Stimulated activated CD8-positive, alpha-beta memory T cell treated with anti-CD3 and anti-CD28 coated beads, Interleukin-2, amount 100 ng/mL, for 1 hour (primary cell): ENCODE measurements at places on chromosomes 1 and 21.

- no peak for DNase-seq
Observed at GRCh38 chr1:26268290-26269197, 11.3 kb upstream of the SH3BGRL3 start.

DNA sequence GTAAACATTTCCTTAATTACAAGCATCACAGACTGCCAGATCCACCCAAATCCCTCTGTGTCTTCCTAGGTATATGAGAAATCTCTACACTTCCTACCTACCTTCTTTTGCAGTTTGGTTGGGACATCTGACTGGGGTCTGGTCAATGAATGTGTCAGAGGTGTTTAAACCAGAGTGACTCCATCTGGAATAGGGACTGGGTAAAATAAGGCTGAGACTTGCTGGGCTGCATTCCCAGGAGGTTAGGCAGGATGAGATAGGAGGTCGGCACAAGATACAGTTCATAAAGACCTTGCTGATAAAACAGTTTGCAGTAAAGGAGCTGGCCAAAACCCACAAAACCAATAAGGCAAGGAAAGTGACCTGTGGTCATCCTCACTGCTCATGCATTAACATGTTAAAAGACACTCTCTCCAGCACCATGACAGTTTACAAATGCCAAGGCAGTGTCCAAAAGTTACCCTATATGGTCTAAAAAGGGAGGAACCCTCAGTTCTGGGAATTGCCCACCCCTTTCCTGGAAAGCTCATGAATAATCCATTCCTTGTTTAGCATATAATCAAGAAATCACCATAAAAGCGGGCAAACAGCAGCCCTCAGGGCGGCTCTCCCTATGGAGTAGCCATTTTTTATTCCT lies 87.4 kb upstream of the BACE2 start:
- no peak for DNase-seq

- DNase-seq: no peak
Observed at GRCh38 chr1:89697383-89697782, 64.5 kb downstream of the LRRC8C start.

GRCh38 chr1:165815725-165816124 lies 11.7 kb upstream of the UCK2 start:
- no peak for DNase-seq

DNA sequence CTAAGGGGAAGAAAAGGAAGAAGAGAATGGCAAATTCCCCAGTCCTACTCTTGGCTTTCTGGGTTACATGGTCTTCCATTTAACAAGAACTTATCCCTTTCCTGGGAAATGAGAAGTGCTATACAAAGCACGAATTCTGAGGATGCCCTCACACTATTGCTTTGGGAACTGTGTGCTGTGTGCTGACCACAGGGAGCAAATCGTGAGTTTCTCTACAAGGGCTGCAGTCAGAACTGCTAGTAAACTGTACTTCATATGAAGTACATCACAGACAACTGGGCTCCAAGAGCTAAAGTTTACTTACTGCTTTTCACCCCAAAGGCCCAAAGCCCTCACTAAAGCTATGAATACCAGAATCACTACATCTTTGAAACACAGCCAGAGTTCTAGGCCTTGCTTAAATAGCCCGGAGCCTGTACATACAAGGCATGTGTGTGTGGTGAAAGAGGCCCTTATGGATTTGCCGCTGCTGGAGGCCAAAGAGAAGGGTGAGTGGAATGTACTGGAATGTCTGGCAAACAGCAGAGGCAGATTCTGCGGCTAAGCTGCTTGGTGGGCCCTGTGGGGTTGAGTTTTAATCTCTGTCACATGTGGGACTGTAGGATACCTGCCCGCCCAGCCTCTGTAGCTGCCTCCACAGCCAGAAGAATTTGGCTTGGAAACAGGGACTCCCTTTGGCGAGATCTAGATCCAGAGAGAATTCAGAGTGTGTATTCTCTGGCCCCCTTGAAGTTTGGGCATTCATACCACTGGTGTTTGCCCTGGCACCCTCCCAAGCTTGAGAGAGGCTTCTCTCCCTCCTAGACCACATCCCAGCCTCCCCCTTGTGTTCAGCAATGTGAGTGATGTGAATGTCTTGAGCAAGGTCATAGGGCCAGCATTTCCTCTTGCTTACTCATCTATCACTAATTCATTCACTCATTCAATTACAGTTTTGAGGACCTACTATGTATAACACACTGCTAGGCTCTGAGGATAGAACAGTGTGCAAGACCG lies 21.9 kb upstream of the TRIM67 start:
- DNase-seq: no peak

DNA sequence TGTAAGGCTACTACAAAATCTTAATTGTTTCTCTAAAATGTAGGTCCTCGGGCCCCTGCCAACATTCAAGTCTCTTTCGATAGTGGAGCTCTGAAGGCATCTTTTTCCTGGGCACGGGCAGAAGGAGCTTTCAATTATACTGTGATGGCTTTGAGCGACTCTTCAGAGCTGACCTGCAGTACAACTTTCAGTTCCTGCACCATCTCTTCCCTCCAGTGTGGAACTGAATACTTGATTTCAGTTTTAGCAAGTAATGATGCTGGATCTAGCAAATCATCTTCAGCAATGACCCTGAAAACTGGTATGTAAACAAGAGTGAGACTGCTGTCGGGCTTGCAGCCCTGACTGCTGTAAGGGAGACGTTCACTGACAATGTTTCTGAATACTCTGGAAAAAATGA lies 9.6 kb downstream of the FNDC7 start:
- DNase-seq: no peak

DNA sequence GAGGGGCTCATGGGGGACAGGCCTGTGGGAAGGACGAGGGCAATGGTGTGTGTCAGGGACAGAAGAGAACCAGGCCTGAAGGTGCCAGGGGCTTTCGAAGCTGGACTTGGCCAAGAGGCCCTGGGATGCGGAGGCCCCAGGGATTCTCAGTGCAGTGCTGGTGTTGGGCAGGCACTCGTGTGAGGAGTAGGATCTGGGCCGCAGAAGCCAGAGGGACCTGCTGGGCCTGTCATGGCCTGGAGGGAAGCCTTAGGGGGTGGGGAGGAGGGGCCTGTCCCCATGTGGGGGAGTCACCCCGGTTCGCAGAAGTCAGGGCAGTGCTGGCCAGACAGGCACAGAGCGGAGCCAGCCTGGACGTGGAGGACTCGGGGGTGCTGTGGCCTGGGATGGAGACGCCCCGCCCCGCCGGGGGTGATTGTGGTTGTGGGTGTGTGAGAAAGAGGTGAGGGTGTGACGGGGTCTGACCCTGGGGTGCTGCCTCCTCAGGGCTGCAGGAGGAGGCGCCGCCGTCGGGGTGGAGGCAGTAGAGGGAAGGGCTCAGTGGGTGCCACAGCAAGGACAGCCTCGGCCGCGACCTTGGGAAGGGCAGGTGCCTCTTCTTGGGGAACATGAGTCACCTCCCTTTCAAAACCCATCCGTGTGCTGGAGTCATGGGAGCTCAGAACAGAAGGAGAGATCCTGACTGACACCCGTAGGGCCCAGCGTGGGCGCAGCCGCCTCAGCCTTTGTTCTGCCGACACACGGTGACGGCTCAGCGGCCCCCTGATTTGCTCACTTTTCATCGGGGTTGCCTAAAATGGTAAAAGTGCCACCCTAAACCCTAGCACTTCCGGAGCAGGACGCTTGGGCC lies 33.9 kb downstream of the FAAP20 start:
- no peak for DNase-seq

DNA sequence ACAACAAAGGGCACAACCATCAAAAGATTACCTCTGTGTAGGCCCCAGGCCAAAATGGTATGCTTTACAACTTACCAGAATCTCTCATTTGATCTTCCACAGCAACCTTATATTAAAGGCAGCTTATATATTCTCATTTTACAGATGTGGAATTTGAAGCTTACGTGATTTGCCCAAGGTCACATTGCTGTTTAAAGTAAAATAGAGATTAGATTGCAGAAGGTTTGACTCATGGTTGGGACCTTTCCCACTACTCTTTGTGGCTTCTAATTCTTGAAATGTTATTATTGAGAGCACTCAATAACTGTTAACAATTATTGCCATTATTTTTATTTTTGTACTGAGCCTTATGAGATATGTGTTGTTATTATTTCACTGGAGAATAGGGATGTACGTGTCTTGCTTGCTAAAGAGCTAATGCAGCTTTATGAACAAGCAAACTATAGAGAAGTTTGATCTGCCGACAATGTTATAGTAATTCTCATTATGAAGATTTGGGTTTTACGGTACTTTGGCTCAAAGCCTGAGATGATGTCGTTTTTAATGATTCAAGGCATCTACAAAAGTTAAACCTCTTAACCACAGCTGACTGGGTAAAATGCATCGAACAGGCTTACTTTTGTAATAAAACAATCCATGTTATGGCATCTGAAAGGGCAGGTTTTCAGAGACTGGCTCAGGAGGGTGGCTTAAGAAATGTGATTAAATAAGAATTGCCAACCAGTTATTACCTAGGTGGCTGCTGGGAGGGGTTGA lies 43.3 kb upstream of the TSNAX start:
- DNase-seq: no peak
